ENCODE measurements at places on chromosomes 1 and 21.

- DNase-seq = no peak
These were observed 298.3 kb downstream of the MATN1 start for GRCh38 chr1:30425046-30425445.

DNA sequence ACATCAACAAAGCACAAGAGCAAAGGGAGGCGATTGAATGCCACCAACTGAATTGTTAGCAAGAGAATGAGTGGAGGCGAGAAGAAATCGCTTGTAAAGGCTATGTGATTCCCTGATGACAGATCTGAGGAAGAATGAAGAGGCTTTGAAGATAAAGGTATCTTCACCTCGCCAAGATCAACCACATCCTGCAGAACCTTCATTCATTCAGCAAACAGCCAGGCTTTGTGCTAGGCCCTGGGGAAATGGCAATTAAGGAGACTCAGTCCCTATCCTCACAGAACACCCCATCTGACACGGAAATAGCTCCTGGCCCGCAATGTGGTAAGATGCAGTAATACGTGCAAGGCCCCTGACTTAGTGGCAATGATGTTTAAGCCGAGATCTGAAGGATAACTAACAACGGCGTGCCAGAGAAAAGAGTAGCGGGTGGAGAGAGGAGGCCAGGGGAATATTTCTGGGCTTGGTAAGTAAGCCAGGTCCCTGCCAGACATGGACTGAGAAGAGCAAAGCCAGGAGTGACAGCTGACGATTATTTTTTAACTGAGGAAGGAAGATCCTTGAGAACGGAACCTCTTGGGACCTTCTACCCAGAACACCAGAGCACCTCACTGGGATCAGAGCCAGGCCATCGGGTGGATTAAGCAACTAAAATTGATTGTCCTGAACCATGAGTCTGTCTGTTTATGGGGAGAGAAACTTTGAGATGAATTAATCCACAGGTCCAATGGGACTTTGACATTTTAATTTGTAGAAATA lies 4.6 kb upstream of the VSIG8 start:
- DNase-seq = no peak

- no peak for DNase-seq
These were observed 1.1 kb downstream of the KRTAP10-12 start for GRCh38 chr21:44697811-44698734.

DNA sequence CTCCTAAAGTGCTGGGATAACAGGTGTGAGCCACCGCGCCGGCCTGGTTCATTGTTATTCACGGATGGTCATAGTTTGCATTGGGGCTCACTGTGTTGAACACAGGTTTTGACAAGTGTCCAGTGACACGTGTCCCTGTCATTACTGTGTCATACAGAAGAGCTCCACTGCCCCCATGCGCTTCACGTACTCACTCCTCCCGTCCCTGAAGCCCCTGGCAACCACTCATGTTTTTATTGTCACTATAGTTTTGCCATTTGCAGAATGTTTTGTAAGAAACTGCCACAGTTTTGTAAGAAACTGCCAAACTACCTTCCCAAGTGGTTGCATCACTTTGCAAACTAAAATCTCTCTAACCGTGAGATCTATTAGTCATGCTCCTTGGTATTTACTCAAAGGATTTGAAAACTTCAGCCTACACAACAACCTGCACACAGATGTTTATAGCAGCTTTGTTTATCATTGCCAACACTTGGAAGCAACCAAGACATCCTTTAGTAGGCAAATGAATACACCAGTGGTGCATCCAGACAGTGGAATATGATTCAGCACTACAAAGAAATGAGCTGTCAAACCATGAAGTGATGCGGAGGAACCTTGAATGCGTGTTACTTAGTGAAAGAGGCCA lies 163.2 kb upstream of the COL6A1 start:
- no peak for DNase-seq

DNA sequence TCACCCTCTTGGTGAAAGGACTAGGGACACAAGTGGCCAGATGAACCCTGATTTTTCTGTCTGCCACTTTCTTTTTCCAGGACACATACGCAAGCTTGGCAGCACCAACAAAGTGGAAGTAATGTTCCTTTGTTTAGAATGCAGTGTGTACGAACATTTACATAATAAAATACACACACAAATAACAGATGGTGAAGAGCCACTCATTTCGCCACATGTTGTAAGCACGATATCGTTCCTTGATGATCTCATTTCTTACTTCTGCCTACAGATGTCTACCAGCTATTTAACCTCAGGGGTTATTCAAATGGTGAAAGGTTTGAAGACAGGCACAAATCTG lies 670.2 kb upstream of the CXADR start:
- DNase-seq = no peak

- DNase-seq = no peak
These were observed 33.6 kb downstream of the COA6 start for GRCh38 chr1:234406871-234407270.

- DNase-seq = peak; percentile 65
These were observed 27.4 kb downstream of the RABIF start for GRCh38 chr1:202861420-202862132.
